Heart left ventricle (tissue), 16 donors: ENCODE measurements at places on chromosomes 3 and 15.

GRCh38 chr15:49121901-49122300 is 33.5 kb downstream of the COPS2 start:
- no peak for DNase-seq

- no peak for DNase-seq
Measured at GRCh38 chr3:27880969-27881892, 159.1 kb upstream of the EOMES start.

GRCh38 chr15:70231484-70231883 is 133.8 kb upstream of the TLE3 start:
- DNase-seq = no peak

DNA sequence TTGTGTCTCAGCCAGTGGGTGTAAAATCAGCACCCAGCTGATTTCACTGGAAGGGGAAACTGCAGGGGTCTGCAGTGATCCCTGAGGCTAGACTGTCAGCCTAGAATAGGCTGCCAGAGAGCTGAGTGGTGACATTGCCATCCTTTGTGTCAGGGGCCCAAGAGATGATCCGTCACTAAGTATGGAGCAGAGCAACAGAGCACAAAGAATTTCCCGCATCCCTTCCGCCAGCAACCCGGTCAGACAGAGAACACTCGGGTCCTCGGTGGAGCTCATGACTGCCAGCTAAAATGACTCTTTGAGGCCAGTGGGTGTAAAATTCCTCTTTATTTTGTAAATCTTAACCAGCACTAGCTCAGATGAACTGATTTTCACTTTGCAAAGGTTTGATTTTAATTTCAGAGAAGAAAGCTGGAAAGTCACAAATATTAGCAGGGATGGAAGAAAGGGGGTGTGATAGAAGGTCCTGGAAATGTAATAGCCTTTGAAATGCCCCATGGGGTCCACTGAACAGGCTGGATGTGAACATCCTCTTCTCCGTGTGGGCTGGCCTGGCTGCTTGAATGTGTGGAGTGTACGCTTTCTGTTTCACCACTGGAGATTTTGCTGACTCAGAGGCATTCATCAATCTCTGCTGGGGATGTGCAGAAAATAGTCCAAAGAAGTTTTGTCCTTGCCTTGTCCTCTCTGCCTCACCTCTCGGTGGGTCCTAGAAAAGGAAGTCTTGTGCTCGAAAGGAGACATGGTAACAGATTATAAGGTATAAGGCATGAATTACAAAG is 138.8 kb downstream of the SV2B start:
- DNase-seq = peak; percentile 38

DNA sequence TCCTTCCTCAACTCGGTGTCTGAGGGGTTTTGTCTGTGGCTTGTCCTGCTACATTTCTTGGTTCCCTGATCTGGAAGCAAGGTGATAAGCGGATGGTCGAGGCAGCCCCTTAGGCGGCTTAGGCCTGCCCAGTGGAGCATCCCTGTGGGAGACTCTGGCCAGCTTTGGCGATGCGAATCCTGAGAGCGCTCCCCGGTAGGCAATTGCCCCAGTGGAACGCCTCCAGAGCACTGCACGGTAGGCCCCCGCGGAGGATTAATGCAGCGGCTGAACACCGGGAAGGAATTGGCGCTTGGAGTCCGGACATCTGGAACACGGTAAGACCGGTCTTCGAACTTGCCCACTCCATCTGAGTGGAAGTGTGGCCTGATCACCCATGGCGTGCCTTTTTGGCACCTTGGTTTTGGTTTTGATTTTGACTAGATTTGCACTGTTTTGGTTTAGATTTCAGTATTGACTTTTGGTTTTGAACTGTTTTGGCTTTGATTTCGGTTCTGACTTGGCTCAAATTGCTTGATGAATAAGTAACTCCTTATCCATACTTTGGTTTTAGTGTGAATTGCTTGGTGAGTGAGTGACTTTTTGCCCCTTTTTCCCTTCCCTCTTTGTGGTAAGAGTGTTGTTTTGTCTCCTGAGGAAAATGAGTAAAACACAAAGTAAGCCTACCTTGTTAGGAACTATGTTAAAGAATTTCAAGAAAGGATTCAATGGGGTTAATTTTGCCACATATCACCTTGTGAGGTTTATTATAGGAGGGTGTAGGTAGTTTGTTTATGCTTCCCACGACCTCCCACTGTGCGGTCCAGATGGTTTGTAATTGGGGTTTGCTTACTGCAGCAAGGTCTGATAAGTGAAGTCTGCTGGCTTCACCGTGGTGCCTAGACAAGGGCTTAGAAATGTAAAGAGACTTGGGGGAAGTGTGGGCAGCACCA is 27.1 kb upstream of the GPR156 start:
- DNase-seq = peak; percentile 54

DNA sequence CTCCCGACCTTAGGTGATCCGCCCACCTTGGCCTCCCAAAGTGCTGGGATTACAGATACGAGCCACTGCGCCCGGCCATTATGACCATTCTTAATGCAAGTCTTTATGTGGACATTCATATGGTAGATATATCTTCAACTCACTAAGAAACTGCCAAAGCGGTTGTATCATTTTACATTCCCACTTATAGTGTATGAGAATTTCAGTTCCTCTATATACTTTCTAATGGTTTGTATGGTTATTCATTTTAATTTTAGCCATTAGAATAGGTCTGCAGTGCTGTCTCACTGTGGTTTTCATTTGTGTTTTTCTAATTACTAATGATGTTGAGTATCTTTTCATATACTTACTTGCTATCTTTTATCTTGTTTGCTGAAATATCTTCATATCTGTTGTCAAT is 32.5 kb downstream of the TCF12 start:
- no peak for DNase-seq

DNA sequence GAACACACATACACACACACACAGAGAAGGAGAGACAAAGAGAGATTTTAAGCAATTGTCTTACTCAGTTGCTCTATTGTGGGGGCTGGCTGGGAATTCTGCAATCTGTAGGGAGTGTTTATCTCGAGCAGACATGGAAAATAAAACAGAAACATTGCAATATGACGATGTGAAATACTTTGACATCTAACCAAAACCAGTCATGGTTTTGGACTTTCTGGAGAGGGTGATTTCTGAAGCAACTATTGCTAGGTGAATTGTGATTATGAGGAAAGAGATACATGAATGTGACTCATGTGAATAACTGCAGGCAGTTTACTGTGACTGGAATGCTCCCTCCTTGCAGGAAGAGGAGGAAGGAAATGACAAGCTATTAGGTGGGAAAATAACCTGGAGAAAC is 12.3 kb upstream of the PHLDB2 start:
- DNase-seq = no peak

DNA sequence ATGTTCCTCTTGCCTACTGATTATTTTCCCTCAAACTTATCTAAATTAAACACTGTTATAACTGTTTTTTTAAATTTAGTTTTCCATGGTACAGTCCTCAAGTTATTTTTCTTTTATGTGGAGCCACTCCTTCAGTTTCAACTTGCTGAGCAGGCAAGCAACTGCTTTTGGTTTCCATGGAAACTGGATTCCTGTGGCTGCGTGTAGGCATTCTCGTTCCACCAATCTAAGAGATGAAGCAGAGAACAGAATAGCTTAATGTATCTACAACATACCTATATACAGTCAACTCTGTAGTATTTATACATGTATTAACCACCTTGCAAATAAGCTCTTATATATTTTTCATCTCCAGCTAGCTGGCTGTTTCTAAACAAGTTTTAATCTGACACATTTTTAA is 25.8 kb upstream of the ANXA2 start:
- DNase-seq = no peak

- DNase-seq = peak; percentile 54
Measured at GRCh38 chr3:97821287-97821773, 481 bp upstream of the CRYBG3 start.

DNA sequence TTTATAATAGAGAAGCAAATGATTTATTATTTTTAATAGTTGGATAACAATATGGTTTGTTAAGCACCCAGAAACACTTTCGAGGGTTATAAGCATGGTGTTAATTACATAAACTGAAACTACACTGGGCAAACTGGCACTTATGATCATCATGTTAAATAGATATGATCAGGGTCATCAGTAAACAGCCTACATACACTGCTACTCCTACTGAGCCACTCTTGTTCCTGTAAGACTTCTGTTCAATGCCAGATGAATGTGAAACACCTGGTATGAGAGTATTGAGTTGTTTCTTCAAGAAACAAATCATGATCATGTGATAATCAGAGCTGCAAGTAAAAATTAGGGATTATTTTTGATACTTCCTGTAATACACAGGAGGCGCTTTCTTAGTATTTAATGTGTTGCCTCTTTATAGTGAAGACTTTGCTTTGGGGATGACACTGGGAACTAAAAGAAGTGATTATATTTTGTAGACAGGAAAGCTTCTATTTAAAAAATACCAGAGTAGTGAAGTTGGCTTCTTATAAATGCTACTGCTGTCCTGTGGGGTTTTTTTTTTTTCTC is 32.3 kb upstream of the UTS2B start:
- no peak for DNase-seq
